ENCODE measurements at places on chromosomes 7 and 10. TPM values are rescaled to one million over a fixed set of nuclear protein-coding genes. Genes with fewer than 3 reads are reported as not detected.

The CEP55 gene
- polyA plus RNA-seq = 0.97 TPM

The ACBD7 gene
- polyA plus RNA-seq = not detected

The SYCE1 gene
- 0.33 TPM for polyA plus RNA-seq

The PIP gene
- not detected for polyA plus RNA-seq

The DUSP5 gene
- polyA plus RNA-seq = 3.0 TPM

The GLI3 gene
- 0.16 TPM for polyA plus RNA-seq

The GALNT17 gene
- not detected for polyA plus RNA-seq

The GRM3 gene
- polyA plus RNA-seq = not detected

The DDIT4 gene
- polyA plus RNA-seq = 183 TPM

- H3K4me3 ChIP-seq = no peak overlapping the region
- H3K27ac ChIP-seq = no peak overlapping the region
- H3K4me1 ChIP-seq = peaks cover 13% of the 10 kb centered on the region
- H3K36me3 ChIP-seq = no peaks in the 10 kb centered on the region
Observed at GRCh38 chr10:31897506-31897905, 31.1 kb downstream of the ARHGAP12 start.

DNA sequence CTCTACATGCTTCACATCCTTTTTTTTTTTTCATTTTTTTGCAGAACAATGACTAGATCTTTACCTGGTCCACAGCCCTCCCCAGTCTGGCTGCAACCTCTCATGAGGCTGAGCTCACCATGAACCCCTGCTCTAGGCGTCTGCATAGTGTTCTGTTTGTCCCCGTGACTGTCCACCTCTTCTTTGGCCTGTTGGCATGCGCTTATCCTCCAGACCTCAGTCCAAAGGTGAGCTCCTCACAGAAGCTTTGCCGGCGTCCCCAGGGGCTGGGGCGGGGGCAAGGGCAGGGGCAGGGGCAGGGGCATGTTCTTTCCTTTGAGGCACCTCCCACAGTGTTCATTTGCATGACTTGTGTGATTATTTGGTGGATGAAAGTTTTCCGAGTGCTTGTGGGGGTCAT, 218.4 kb upstream of the ZNF32 start:
- H3K36me3 ChIP-seq = no peaks in the 10 kb centered on the region
- no peak for DNase-seq
- no peak overlapping the region for H3K4me3 ChIP-seq
- no peak overlapping the region for H3K27ac ChIP-seq

GRCh38 chr7:102284891-102285539, 1.7 kb upstream of the SH2B2 start:
- no peaks in the 10 kb centered on the region for H3K36me3 ChIP-seq
- no peak overlapping the region for H3K27ac ChIP-seq
- H3K4me1 ChIP-seq = peaks cover 14% of the 10 kb centered on the region
- H3K4me3 ChIP-seq = no peak overlapping the region
- no peak for DNase-seq

- no peak overlapping the region for H3K4me3 ChIP-seq
- H3K27ac ChIP-seq = no peak overlapping the region
- H3K4me1 ChIP-seq = no peaks in the 10 kb centered on the region
- no peak for DNase-seq
- no peaks in the 10 kb centered on the region for H3K27me3 ChIP-seq
- no peaks in the 10 kb centered on the region for H3K36me3 ChIP-seq
Observed at GRCh38 chr7:37534893-37535610, 86.4 kb upstream of the ELMO1 start.

GRCh38 chr7:102446387-102447156, 13.2 kb downstream of the ORAI2 start:
- no peaks in the 10 kb centered on the region for H3K36me3 ChIP-seq
- no peak for DNase-seq
- no peaks in the 10 kb centered on the region for H3K27me3 ChIP-seq
- H3K4me3 ChIP-seq = no peak overlapping the region
- no peak overlapping the region for H3K27ac ChIP-seq
- no peaks in the 10 kb centered on the region for H3K4me1 ChIP-seq

GRCh38 chr10:80504158-80504811, 33.4 kb upstream of the SH2D4B start:
- H3K4me3 ChIP-seq = no peak overlapping the region
- H3K36me3 ChIP-seq = peaks cover 30% of the 10 kb centered on the region
- H3K27me3 ChIP-seq = no peaks in the 10 kb centered on the region
- peaks cover 70% of the 10 kb centered on the region for H3K4me1 ChIP-seq

DNA sequence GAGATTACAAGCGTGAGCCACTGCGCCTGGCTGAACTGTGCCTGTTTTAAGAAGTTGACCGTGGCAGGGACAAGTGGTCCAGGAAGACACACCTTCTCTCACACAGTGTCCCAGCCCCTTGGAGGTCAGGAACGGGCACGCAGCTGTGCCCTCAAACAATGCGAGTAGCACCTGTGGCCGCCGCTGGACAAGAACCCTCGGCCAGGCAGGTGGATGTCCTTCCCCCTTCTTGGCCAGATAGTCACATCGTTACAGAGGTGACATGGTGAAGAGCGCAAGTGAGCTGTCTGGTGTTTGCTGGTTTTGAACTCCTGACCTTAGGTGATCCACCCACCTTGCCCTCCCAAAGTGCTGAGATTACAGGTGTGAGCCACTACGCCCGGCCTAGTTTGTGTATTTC, 8.8 kb downstream of the ZFAND2A start:
- no peak overlapping the region for H3K4me3 ChIP-seq
- DNase-seq = no peak
- peaks cover 23% of the 10 kb centered on the region for H3K36me3 ChIP-seq
- no peaks in the 10 kb centered on the region for H3K4me1 ChIP-seq
- no peak overlapping the region for H3K27ac ChIP-seq

DNA sequence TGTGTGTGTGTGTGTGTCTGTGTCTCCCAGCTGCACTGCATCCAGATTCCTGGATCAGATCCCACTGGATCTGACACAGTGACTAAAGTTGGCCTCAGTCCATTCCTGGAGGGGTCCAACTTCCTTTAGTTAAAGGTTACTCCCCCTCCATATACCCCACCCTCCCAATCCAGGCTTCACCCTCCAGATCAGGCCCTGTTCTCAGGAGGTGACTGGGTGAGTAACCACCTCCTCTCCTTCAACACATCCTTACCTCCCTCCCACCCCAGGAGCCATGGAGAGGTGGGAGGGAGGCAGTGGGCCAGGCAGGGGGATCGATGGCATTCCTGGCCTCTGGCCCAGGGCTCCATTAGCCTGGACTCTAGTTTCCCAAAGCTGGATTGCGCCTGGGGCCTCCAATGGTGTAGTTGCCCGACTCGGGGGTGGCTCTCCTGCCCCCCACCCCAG, 11.3 kb downstream of the KCNIP2 start:
- H3K4me3 ChIP-seq = no peak overlapping the region
- H3K27me3 ChIP-seq = no peaks in the 10 kb centered on the region
- no peak overlapping the region for H3K27ac ChIP-seq
- peaks cover 64% of the 10 kb centered on the region for H3K4me1 ChIP-seq

DNA sequence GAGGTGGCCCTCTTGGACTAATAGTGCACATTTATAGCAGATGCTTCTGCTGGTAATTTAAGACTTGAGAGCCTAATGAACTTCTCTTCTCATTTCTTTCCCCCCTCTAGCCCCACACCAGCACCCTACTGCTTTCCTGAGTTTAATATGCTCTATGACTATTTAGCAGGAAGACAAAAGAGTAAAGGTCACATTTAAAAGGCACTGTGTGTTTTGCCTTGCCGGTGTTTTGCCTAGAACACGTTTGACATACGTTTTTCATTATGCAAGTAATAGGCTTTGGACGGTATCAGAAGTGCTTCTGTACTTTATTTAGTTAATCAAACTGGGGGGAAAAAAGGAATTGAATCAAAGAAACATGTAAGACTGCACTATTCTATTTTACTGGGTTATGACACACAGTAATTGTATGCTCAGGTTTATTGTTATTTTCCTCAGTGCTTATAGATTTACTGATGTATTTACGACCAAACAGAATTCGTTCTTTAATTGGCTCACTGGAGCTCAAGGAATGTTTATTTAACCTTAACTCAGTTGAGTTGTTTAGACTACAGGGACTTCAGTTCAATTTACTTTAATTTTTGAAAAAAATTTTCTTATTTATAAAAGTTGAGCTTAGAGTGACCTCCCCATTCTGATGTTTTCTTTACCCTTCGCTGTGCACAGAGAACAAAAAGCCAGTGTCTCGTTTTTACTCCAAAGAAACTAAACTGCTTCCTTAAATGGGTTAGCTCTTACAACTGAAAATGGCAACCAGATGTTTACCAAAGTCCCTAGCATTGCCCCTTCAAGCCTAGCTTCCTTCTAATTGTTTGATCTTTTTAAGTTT, 35.4 kb downstream of the CPED1 start:
- no peak overlapping the region for H3K27ac ChIP-seq
- H3K4me1 ChIP-seq = no peaks in the 10 kb centered on the region
- H3K36me3 ChIP-seq = no peaks in the 10 kb centered on the region
- H3K27me3 ChIP-seq = no peaks in the 10 kb centered on the region

DNA sequence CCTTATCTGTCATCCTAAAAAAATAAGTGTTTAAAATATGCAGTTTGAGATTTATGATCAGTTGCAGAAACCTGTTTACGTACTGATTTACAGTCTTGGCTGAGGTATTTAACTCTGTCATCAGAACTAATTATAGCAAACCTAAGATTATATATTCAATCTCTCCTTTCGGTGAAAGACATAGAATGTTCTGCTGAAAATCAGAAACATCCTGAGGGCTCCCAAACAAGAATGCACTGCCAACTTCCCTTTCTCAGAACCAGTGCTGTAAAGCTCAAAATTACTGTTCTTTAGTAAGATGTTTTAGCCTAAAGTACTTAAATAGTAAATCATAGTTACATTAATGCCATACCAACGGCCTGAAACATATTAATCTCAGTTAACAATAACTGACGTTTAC, 34.3 kb downstream of the FAM204A start:
- no peak overlapping the region for H3K27ac ChIP-seq
- H3K4me3 ChIP-seq = no peak overlapping the region
- H3K4me1 ChIP-seq = no peaks in the 10 kb centered on the region

DNA sequence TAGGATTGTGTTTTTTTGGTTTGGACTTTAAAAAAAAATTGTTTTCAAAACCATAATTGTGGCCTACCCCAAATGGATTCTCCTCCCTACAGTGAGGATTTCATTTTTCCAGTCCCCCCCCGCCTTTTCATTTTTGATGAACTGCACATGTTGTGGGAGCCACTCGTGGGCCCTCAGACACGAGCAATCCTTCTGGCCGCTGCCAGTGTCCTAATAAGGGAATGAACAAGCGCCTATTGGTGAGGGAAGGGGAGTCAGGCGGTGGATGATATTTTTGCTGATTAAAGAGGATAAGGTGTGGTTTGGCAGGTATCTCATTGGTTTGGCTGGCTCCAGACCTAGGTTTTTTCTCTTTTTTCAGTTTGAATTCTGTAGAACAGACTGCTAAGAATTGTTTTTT, 78.7 kb upstream of the AGBL3 start:
- no peak for DNase-seq
- no peaks in the 10 kb centered on the region for H3K4me1 ChIP-seq
- H3K36me3 ChIP-seq = no peaks in the 10 kb centered on the region
- no peaks in the 10 kb centered on the region for H3K27me3 ChIP-seq
- no peak overlapping the region for H3K27ac ChIP-seq
- no peak overlapping the region for H3K4me3 ChIP-seq

- no peaks in the 10 kb centered on the region for H3K4me1 ChIP-seq
- H3K27me3 ChIP-seq = no peaks in the 10 kb centered on the region
Observed at GRCh38 chr7:135194494-135195095, 16.7 kb downstream of the WDR91 start.

GRCh38 chr7:18352339-18353255, 143.0 kb upstream of the HDAC9 start:
- no peaks in the 10 kb centered on the region for H3K27me3 ChIP-seq
- no peak overlapping the region for H3K4me3 ChIP-seq

DNA sequence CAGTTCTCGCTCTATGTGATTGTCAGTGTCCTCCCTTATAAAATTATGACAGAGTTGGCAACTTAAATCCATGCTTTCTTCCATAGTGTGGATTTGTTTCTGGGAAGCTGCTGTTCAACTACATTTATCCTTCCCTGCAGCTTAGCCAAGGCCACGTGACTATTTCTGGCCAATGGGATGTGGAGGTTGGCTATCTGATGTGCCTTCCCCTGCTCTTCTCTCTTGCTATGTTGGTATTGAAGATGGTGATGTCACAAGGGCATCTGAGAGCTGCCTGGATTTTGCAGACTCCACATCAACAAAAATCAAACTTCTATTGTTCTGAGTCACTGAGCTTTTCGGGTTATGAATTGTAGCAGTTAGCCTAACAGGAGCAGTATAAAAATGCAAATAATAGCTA, 164.9 kb upstream of the RHOBTB1 start:
- no peaks in the 10 kb centered on the region for H3K27me3 ChIP-seq
- no peaks in the 10 kb centered on the region for H3K4me1 ChIP-seq
- DNase-seq = no peak
- no peaks in the 10 kb centered on the region for H3K36me3 ChIP-seq
- no peak overlapping the region for H3K4me3 ChIP-seq
- no peak overlapping the region for H3K27ac ChIP-seq

- peaks cover 19% of the 10 kb centered on the region for H3K4me1 ChIP-seq
- H3K27me3 ChIP-seq = no peaks in the 10 kb centered on the region
- H3K36me3 ChIP-seq = no peaks in the 10 kb centered on the region
- H3K4me3 ChIP-seq = peak overlapping the region; percentile 99
- H3K27ac ChIP-seq = peak overlapping the region; percentile 99
Observed at GRCh38 chr7:100612730-100613390, 520 bp downstream of the MOSPD3 start.

DNA sequence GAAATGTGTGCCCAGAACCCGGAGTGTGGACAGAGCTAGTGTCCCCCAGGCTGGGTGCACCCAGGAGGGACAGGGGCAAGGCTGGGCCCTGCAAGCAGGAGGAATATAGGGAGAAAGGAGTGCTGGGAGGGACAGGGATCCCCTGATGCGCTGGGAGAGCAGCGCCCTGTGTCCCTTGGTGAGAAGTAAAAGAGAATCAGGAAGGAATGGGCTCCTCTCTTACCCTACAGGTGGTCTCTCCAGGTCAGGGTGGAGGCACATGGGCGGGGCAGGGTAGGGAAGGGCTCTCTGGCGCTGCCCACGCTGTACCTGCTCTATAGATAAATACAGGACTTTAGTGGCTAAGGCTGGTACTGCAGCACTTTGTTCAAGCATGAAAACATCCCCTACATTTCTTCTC, 753.8 kb downstream of the GRID1 start:
- H3K27ac ChIP-seq = no peak overlapping the region
- peak overlapping the region; percentile 40 for H3K4me3 ChIP-seq
- DNase-seq = no peak

DNA sequence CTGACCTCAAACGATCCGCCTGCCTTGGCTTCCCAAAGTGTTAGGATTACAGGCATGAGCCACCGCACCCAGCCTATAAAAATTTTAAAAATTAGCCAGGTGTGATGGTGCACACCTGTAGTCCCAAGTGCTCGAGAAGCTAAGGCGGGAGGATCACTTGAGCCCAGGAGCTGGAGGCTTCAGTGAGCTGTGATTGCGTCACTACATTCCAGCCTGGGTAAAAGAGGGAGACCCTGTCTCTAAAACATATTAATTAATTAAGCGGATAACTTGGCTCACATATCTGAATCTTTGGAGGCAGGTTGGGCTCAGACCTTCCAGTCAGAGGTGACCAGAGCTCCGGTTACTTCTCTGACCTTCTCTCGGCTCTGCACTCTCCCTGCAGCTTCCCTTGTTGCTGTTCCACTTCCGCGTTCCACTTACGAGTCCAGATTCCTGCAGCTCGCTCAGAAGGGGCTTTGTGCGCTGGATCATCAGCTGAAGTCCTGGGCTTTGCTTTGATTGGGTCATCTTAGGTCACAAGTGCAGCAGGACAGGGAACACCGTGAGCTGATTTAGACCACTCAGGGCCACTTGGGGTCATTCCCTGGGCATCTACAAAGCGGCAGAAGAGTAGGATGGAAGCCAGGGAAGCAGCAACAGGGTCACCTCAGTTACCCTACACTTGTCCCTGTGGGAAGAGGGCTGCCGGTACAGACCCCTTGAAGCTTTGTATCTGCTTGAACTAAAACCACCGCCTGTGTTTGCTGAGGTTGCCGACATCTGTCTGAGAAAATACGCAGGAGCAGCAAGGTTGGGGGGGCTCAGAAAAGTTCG, 2.0 kb upstream of the ARPC1B start:
- H3K36me3 ChIP-seq = no peaks in the 10 kb centered on the region
- H3K27ac ChIP-seq = no peak overlapping the region
- H3K4me3 ChIP-seq = no peak overlapping the region
- no peaks in the 10 kb centered on the region for H3K27me3 ChIP-seq
- H3K4me1 ChIP-seq = peaks cover 20% of the 10 kb centered on the region
